ENCODE measurements at places on chromosomes 11 and 22. TPM values are rescaled to one million over a fixed set of nuclear protein-coding genes. Genes with fewer than 3 reads are reported as not detected.

The TNNT3 gene
- total RNA-seq, result 35.6 TPM

DNA sequence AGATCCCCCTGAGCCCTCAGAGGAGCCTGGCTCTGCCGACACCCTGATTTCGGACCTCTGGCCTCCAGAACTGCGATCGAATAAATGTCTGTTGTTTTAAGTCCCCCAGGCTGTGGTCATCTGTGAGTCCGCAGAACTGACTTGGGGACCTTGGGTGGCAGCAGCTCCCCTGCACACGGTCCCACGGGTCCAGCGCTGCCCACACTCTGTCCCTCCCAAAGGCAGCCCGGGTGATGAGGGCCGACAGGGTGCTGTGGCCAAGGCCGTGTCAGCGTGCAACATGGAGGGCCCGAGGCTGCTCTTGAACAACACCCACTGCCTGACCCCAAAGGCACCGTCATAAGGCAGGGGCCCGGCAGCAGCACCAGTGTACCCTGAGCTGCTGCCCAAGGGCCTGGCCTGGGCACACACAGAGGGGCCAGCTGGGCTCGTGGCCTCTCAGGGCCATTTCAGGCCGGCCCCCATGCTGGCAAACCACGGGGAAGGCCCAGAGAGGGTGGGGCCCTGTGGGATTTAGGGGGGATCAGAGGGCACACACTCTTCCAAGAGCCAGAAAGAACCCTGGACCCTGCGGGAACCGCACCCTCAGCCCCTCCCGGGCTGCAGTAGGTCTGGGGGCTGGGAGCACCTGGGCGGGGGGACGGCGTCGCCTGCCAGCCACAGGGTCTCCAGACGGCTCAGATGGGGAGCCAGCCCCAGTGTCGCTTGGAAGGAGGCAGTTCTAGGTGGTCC, 77.1 kb upstream of the PRR5 start:
- no peak for DNase-seq

The GRM5 gene
- 0.13 TPM for total RNA-seq

- DNase-seq, result no peak
These were observed 1007.2 kb upstream of the RAG2 start for GRCh38 chr11:37605229-37605628.

GRCh38 chr11:35539781-35540281, 14.4 kb upstream of the PAMR1 start:
- DNase-seq, result peak; percentile 68

- no peak for DNase-seq
These were observed 1.8 kb upstream of the NFAM1 start for GRCh38 chr22:42433754-42434682.

DNA sequence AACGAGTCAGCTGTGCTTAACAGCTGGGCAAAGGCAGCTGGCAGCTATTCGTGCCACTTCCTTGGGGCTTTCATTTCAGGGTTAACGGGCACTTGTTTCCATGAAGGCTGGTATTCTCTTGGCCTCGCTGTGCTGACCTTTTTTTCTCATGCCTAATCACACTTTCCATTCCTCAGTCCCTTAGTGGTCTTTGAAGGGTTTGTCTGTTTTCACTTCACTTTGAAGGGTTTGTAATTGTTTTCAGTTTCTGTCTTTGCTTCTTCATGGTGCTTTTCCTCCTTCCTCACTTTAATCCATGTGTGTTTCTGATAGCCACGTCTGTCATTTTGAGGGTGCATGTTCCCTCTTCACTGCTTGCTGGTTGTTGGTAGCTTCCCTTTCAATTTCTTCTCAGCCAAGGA, 24.6 kb downstream of the PPIL2 start:
- no peak for DNase-seq

The ZNF280A gene
- total RNA-seq, result not detected

The HEPN1 gene
- not detected for total RNA-seq

The FOSL1 gene
- 5.6 TPM for total RNA-seq

DNA sequence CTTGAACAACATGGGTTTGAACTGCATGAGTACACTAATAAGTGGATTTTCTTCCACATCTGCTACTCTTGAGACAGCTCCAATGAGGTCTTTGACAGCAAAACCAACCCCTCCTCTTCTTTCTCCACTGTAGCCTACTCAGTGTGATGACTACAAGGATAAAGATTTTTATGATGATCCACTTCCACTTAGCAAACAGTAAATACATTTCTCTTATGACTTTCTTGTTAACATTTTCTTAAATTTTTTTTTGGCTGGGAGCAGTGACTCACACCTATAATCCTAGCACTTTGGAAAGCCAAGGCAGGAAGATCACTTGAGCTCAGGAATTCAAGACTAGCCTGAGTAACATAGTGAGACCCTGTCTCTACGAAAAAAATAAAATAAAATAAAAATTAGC, 9.9 kb upstream of the EIF4G2 start:
- DNase-seq, result no peak

The THRSP gene
- total RNA-seq, result 39.4 TPM

- peak; percentile 48 for DNase-seq
These were observed 2.8 kb downstream of the MALAT1 start for GRCh38 chr11:65501472-65502273.

GRCh38 chr11:126060757-126061171, 1.9 kb downstream of the CDON start:
- no peak for DNase-seq

DNA sequence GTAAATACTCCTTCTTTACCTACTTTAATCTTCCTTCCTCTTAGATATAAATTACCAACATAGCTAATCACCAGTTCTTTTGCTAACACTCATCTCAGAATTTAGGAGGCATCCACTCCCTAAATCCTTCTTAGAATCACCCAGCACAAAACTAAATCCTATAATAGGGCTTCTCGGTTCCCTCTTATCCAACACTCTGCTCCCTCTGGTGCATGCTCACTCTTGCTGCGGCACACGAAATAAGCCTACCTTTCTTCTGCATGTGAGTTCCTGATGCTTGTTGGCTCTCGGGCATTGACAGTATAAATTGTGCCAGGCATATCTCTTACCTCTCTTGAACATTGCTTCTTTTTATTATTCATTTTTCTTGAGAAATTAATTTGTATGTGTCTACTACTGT, 61.0 kb downstream of the OR5AK2 start:
- no peak for DNase-seq

DNA sequence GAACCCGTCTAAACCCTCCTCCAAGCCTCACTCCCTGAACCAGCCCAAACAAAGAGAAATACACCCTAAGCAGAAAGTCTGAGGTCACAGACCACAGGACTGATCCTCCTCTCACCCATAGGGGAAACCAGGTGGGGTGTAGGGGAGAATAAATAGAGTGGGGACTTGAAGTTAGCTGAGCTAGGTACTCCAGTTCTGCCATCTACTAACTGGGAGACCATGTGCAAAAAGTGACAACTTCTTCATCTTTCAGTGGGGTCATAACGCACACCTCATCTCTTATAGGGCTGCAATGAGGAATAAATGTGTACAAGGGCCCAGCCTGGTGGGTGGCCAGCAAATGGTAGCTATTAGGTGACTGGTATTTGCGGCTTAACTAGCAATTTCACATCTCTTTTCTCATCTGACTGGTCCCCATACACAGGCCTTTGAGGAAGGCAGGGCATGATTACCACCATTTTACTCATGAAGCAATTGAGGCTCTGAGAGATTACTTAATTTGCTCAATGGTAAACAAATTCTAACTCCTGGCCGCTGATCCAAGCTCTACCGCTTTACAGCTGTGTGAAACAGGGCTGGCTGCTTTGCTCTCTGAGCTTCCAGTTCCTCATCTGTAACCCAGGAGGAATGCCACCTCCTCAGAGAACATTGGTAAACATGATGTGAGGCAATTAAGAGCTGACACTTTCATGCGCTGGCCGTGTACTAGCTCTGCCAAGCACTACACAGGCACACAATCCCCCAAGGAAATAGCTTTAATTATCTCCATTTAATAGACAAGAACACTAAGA, 16.6 kb downstream of the TBC1D10A start:
- no peak for DNase-seq

DNA sequence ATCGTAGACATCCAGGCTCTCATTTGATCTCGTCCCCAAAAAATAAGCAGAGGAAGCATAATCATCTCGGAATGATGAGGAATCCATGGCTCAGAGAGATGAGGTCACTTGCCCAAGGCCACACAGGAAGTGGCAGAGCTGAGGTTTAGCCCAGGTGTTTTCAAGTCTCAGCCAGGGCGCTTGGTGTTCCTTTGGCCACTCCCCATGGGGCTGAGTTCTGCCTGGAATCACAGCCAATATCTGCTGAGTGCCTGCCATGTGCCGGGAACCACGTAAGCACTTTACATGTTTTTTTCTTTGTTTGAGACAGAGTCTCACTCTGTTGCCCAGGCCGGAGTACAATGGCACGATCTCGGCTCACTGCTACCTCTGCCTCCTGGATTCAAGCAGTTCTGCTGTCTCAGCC, 29.5 kb upstream of the MYH9 start:
- no peak for DNase-seq

DNA sequence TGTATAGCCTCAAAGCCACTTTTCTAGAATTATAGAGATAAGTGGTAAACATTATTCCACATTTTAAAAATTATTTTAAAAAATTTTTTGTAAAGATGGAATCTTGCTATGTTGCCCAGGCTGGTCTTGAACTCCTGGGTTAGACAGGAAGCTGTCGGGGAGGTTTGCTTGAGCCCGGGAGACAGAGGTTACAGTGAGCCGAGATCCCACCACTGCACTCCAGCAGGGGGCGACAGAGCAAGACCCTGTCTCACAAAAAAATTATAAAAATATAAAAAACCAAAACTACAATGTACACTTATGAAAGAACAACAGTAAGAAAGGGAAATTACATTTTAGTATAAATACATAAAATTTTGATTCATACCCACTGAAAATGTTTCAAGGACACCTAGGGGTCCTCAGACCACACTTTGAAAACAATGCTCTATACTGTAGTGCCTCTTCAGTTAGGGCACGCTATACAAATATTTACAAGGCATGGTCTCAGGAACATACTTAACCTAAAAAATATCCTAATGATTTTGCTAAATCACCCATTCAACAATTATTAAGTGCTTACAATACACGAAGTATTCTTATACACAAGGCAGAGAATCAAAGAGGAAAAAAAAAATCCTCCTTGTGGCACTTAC, 111.2 kb downstream of the MRTFA start:
- no peak for DNase-seq
